Activated effector memory CD4-positive, alpha-beta T cell treated with Interleukin-2 at 50 U/mL for 16 hours (primary cell): ENCODE measurements at places on chromosomes 3 and 15.

DNA sequence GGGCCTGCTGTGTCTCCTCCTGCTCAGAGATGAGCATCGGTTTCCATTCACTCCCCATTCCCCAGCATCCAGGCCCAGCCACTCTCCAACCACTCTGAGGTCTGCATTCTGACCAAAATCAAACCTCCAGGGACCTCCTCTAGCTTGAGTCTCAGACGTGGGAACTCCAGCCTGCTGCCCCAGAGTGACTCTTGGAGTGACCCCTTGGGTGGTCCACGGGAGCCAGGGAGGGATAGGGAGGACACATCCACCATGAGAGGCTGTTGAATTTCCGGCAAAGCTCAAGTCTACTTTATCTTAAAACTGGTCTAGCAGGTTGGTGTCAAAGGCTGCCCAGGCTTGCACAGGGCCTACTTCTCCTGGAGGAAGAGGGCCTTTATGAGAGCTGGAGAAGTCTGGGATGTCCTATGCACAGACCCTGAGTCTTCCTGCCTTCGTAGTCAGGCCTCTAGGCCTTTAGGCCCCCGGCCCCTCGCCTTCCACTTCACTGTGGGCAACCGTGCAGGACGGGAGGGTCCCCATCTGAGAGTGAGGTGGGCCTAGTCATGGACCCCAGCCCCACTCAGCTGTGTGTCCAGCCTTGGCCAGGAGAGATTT is 8.9 kb downstream of the CISH start:
- DNase-seq = no peak

DNA sequence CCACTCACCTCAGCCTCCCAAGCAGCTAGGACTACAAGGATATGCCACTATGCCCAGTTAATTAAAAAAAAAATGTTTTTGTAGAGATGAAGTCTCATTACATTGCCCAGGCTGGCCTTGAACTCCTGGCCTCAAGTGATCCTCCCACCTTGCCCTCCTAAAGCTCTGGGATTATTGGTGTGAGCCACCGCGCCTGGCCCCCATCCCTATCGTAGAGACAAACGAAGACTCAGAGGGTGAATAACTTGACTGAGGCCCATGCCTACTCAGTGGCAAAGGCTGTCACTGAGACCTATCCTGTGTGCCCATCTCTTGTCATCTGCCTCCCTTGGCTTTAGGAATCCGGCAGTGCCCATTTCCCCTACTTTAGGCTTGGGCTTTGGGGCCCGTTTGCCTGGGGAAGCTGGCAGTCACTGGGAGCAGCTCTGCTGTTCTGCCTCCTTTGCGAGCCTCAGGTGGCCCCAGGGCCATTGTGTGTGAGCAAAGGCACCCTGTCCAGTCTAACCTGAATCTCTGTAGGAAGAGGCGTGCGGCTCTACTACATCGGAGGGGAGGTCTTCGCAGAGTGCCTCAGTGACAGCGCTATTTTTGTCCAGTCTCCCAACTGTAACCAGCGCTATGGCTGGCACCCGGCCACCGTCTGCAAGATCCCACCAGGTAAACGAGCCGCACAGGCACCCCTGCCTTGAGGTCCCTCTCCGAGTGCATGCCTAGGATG is 70.1 kb downstream of the AAGAB start:
- no peak for DNase-seq

DNA sequence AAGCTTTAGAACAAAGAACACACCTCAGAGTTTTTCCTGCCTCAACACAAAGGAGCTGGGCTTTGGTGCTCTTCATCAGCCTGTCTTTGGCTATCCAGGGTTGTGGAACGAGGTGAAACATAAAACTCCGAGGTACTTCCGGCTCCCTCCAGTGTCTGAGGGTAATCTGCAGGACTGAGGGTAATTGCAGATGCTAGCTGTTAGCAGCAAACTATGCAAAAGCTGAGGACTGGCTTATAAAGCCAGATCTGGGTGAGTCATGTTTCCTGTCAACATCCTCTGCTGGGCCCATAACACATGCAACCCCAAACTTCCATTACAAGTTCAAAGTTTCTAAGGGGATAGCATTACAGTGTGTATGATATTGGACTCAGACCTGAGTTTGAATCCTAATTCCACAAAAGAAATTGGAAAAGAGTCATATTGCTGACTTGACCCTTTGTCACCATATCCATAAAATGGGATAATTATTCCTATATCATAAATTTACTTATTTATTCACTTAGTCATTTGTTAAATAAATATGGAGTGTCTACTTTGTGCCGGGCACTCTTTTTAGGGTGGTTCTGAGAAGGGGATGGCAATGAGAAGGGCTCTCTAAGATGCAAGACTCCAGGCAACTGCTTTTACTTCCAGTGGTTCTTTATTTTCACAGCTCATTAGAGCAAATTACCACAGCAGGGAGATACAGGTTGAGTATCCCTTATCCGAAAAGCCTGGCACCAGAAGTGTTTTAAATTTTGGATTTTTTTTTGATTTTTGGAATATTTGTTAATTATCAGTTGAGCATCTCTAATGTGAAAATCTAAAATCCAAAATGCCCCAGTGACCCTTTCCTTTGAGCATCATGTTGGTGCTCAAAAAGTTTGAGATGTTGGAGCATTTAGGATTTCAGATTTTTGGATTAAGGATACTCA is 9.5 kb upstream of the TRIM69 start:
- DNase-seq = peak; percentile 65

GRCh38 chr3:49869525-49870126 is at the start of gene CAMKV:
Gene CAMKV (minus strand): TSS chr3:49869906. CDS start chr3:49862388, 7,518 bp downstream.
- DNase-seq = no peak

- no peak for DNase-seq
These were observed 46.5 kb upstream of the SACM1L start for GRCh38 chr3:45642731-45643152.

GRCh38 chr15:67906382-67906781 is 66.5 kb upstream of the RNU6-1 start:
- DNase-seq = no peak

DNA sequence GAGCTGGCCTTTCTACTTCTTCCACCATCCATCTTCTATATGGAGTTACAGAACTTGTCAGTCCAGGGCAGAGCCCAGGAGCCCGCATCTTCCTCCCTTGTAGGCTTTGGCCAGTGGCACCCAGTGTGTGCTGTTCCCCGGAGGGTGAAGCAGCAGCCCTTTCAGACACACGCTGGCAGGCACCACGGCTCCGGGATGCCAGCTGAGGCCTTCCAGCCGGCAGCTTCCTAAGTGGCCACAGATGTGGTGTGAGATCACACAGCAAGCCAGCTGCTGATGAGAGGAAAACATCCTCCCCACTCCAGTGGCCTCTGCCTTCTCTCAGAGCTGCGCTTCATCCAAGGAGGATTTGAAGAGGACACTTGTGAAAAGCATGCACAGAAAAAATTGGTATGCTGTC is 24.1 kb downstream of the CRABP1 start:
- DNase-seq = no peak

DNA sequence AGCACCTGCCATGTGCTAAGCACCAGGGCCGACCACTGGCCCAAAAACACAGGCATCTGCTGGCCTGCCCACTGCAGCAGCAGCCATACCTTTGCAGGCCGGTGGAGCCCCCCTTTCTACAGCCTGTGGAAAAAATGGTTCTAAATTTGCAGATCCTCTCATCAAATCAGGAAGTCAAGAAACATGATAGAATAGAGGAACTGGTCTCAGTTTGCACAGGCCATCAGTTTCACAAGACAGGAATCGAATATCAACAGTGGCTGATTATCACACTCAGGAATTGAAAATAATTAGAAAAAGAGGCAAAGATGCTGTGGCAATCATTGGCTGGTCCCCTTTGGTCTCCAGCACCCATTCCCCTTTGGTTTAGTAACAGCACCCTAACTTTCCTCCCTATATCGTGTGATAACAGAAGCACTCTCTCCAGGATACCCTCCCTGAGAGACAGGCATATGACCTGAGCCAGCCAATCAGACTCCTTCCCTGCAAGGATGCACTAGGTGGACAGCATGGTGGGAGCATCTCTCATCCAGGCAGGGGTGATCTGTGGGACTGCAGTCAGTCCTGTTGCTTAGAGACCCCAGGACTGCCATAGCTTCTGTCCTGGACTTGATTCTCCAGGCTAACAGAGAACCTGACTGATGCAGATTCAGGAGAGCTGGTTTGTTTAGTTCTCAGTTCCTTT is 3.5 kb upstream of the PAK6 start:
- no peak for DNase-seq

- DNase-seq = no peak
These were observed 11.2 kb downstream of the PTH1R start for GRCh38 chr3:46888705-46889104.

- DNase-seq = no peak
These were observed 157.5 kb upstream of the RGMA start for GRCh38 chr15:93246266-93247242.

- DNase-seq = no peak
These were observed 10.6 kb downstream of the TRH start for GRCh38 chr3:129985113-129985512.

DNA sequence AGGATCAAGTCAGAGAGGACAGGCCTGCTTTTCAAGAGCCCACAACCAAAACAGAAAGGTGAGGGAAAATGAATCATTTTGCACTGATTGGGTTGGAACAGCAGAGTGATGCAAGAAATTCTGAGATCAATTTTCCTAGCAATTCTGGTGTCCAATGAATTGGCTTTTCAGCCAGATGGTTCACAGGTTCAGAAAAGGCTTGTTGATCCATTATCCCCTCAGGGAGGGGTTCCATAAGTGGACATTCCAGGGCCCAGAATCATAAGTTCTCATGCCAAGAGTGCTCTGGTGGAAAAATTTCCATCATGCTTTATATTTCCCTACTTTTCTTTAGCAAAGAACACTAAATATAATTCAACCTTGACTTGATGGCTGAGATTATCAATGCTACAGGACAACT is 16.2 kb downstream of the RBP2 start:
- DNase-seq = no peak

DNA sequence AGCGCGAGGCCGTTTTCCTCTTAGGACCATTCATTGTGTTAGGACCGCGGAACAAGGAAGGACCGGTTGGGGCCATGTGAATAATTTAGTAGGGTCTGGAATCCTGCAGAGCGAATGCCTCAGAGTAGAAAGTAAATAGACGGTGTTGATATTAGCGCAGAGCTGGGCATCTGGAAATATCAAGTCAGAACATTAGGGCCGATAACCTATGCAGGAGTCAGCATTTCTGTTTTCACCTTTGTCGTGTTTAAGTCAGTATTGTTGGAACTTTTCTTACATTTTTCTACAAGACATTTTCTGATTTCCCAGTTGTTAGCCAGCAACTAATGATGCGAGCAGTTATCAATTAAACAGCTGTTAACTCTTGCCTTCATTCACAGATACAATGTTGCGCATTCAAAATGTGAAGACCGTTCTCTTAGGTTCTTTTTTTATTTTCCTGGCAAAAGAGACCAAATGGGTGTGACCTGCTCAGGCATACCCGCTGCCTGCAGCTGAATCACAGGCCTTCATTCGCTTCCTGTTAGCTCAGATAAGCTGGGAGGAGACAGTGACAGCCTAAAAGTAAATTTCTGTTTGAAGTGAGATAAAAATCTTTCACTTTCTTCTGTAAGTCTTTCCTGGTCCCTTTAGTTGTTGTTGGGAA is 966 bp upstream of the PKM start:
- peak; percentile 30 for DNase-seq

DNA sequence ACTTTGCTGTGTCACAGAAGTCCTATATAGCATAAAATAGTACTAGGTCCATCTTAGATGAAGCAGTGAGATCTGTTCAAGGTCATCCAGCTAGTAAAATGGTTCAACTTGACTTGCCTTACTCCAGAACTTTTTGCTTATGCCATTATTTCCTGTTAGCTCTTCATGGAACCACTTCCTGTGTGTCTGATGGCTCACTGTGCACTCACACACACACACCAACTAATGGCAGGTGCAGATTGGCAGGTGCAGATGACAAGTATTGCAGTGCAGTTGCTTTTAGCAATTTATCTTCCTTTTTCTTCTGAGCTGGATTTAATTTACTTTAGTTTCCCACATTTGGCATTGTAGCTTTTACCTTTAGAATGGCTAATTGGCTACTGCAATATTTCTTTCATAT is 29.8 kb downstream of the GOLGA8S start:
- DNase-seq = no peak

- DNase-seq = no peak
These were observed 3.5 kb downstream of the HEXA start for GRCh38 chr15:72372361-72372760.

DNA sequence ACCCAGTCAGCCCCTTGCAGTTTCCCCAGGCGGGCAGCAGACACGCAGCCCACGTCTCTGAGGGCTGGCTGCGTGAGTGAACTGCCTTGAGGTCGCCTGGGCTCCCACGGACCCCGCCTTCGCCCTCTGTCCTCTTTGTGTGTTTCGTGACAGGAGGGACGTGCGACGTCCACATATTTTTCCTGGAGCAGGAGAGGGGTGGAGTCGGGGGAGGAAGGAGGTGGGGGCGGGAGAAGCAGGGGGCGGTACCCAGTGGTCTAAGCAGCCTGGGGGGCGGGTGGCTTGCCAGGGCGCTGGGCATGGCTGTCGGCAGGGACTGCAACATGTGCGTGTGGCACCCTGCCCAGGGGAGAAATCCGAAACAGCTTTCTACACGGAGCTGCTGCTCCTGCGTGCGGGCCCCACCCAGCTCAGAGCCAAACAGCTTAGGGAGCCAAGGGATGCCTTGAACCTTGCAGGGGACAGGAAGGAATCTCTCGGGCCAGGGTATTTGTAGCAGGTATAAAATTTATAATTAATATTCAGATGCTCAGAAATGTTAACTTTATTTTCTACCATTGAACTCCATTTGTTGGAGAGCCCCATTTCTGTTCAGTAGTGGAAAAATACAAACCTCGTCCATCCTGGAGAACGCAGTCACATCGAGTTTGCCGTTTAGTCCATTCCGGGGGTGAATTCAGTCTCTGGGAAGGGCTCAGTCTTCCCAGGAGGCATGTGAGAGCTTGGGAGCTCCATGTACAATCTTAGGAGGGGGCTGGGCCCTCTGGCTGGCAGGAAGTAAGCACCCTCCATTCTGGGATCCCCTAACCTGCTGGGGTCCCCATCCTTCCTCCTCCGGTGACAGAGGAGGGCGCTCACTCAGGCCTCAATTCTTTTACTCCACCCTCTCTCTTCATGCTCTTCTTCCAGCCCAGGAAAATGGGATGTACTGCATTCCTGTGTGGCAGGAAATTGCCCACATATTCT is 79.1 kb upstream of the MEF2A start:
- DNase-seq = no peak

- no peak for DNase-seq
These were observed 127.3 kb upstream of the THBS1 start for GRCh38 chr15:39453620-39454019.
